ENCODE measurements at places on chromosomes 3 and 15.

DNA sequence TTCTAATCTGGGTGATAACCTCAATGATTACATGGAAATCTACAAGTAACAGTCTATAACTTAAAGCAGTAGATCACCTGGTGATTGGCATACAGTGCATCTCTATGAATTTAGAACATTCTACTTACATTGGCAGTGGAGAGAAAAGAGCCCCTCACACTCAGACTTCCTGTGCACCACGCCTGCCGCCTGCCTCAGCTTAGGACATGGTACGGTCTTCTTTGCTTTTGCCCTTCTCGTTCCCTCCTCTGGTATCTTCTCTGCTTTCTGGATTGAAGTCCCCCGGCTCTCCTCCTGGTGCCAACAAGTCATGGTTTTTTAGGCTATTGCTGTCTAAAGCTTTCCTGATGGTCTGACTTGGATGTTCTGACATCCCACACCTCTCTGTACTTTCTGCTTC lies 7.9 kb upstream of the KCNMB3 start:
- DNase-seq = no peak

DNA sequence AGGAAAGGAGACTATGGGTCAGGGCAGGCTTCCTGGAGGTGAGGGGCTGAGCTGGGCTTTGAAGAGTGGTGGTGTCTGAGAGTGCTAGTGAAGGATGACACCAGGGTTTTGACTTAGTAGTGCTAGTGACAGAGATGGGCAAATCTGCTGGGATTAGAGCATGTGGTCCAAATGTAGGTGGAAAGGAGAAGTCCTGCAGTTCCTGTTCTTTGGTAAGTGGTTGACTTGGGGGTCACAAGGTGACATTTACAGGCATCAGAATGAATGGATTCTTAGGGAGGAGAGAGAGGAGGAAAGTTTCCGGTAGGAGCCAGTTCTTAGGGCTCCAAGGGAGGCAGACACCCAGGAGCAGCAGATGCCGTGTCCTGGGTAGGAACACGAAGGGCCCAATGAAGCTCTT lies 796 bp upstream of the DOCK3 start:
- DNase-seq = no peak

- no peak for DNase-seq
Measured at GRCh38 chr3:29026286-29026685, 254.6 kb upstream of the RBMS3 start.

GRCh38 chr3:4029135-4029534 lies 229.9 kb downstream of the LRRN1 start:
- no peak for DNase-seq

DNA sequence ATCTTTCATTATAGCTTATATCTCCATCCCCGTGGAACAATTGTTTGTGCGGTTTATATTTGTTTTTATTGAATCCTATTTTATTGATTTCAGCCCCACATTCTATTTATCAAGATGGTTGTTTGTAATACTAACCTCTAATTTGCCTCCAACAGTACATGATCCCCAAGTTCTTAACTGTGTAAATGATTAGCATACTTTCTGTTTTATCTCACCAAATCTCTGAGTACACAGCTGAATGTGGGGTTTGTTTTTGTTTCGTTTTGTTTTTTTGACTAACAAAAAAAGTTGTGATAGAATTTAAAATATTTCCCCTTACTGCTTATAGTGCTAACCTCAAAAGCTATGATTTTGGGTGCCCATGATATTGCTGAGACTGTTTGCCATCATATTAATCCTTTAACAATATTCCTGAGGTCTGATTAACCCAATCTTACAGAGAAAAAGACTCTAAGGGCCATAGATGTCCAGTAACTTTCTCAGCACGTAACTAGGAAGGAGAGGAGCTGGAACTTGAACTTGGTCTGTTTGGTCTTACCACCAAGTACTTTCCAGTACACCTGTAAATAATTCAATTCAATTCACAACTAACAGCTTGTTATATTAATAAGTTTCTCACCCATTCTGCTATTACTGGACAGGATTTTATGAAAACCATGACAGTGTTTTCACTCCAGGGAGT lies 789.8 kb downstream of the TUSC7 start:
- DNase-seq = no peak

- DNase-seq = no peak
Measured at GRCh38 chr3:42080453-42080872, 10.7 kb upstream of the TRAK1 start.

DNA sequence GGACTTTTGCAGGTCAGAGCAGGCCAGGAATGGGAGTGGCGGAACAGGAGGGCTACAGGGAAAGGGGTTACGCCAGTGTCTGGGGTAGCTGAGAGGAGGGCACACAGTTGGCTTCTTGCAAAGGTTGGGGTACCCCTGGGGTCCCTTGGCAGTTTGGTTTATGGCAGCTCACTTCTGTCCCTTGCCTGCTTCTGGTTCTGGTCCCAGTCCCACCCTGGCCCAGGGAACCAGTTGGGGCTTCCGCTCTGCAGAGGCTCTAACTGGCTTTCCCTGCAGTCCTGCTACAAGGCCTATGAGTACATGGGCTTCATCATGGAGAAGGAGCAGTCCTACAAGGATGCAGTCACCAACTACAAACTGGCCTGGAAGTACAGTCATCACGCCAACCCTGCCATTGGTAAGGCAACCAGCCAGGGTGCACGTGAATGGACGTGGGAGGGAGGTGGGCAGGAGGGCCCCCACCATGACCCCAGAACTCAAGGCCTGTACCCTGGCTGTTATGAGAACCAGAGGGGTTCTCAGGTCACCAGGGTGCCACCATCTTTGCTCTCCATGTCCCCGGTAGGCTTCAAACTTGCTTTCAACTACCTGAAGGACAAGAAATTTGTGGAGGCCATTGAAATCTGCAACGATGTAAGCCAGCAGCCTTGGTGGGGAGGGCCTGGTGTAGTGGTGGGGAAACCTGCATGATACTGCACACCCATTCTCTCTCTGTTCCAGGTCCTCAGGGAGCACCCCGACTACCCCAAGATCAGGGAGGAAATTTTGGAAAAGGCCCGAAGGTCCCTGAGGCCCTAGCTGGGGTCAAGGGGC lies 15.2 kb downstream of the CSRNP1 start:
- DNase-seq = no peak

GRCh38 chr15:38389924-38390542 lies 63.9 kb upstream of the FAM98B start:
- no peak for DNase-seq

- no peak for DNase-seq
Measured at GRCh38 chr3:10419637-10420232, 85.7 kb downstream of the ATP2B2 start.
